ENCODE measurements at places on chromosomes 12 and 14.

- DNase-seq, result no peak
Observed at GRCh38 chr14:32022938-32023466, 54.1 kb upstream of the ARHGAP5 start.

DNA sequence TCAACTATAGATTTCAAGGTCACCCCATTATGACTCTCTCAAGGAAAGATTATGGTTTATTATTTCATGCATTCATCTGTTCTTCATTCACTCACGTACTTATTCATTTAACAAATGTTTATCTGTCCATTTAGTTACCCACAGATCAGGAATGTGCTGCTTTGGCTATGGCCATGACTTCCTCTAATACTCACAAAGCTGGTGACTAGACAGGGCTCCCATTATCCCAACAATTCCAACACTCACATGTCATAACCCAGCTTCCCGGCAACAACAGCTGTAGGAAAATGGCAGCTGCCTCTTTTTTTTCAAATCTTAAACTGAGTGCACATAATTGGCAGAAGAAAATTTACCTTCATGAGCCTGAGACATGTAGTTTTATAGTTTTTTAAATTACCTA is 190.8 kb upstream of the CCDC196 start:
- no peak for DNase-seq

DNA sequence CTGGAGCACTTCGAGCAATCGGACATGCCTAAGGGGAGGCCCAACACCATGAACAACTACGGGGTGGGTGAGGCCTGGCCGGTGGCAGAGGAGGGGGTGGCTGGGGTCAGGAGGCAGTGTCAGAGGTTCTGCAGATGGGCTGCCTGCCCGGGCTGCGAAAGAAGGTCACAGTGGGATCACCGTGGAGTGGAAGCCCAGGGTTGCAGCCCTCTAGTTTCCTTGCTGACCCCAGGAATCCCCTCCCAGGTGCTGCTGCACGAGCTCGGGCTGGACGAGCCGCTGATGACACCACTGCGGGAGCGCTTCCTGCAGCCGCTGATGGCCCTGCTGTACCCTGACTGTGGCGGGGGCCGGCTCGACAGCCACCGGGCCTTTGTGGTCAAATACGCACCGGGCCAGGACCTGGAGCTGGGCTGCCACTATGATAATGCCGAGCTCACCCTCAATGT is 1.9 kb upstream of the ARL6IP4 start:
- DNase-seq, result no peak

DNA sequence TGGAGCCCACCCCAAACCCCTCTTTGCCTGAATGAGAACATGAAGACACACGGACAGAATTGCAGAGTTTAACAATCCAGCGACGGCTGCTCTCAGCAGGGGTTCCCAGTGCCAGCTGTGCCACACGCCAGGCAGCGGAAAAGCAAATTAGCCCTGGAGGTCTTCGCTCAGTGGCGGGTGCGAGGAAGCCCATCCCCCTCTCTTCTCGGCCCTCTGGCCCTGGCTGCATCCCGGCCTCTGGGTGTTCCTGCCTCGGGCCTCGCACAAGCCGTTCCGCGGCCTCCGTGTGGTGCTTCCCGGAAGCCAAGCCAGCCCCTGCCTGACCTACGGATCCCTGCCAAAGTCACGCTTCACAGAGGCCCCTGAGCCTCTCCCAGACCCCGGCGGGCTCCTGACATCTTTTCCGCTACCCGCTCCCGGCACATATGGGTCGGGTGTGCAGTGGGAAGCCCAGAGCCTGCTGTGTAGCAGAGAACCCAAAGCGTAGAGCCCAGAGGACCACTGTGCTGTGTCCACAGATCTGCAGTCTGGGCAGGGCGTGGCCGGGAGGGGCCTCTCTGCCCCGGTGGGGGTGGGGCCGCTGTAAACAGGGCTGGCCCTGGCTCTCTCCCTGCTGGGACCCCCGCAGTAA is 70.7 kb upstream of the GALNT9 start:
- no peak for DNase-seq

DNA sequence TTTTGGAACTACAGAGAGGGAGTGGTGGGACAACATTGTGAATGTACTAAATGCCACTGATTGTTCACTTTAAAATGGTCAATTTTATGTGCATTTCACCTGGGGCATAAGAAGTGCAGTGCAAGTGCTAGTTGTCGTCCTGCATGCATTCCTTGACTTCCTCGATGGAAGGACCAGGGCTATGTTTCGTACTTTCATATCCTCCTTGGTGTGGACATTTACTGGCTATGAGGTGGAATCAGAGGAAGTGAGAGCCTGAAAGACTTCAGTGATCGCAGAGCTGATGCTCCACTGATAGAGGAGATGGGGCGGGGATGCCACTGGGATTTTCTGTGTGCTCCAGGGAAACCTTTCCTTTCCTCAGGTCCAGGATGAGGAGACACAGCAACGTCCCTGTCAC is 54.1 kb upstream of the DDX11 start:
- DNase-seq, result no peak

DNA sequence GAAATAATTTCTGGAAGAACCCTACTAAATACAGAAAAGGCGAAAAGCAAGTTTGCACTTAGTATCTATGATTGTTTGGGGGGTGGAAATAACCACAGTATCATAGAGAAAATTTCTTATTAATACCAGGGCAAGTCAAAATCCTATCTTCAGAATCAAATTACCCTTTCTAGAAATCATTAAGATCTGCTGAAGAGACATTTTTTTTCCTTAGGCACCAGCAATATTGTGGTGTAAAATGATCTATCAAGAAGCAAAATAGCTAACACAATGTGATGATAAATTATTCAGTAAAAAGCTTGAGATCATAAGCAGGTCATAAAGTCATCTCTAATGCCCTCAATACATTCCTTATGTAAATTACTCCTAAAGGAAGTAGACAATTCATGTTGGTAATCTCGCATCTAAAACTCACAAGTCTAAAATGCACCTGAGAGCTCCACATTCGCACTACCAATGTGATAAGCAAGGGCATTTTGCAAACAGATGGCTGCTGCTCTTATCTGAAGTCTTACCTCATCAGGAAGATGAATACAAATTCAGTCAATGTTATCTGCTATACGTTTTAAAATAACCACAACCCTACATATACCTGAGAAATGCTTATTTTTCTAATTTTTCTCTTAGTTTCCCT is 14.6 kb downstream of the HEATR5A start:
- DNase-seq, result no peak

- no peak for DNase-seq
Observed at GRCh38 chr12:22230280-22230794, 104.2 kb downstream of the ST8SIA1 start.

- DNase-seq, result no peak
Observed at GRCh38 chr14:28012629-28013415, 753.8 kb upstream of the FOXG1 start.

DNA sequence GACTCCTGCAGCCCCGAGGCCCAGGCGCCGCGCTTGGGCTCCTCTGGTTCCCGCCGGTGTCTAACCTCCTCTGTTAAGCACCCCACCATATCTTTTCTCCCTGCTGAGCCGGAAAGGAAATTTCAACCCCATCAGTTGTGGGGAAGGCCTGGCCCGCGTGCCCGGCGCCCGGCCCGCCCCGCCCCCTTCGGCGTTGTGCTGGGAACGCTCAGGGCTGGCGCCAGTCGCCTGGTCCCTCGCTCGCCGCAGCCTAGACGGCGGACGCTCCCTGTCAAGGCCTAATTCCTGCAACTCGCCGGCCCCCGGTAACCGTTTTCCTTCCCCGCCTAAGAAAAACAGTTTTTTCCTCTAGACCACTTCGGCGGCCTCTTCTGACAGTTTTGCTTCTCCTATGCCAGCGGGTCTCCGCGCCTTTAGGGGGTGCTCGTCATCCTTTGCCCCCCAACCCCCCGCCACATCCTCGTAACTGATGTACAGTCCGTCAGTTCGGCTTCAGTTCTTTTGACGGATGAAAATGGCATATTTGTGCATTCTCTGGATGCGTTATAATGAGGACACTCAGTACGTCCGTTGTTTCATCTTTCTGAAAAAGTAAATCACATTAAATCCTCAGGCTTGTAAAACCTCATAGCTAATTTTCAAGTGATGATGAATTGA is 506 bp upstream of the NAP1L1 start:
- peak; percentile 93 for DNase-seq

DNA sequence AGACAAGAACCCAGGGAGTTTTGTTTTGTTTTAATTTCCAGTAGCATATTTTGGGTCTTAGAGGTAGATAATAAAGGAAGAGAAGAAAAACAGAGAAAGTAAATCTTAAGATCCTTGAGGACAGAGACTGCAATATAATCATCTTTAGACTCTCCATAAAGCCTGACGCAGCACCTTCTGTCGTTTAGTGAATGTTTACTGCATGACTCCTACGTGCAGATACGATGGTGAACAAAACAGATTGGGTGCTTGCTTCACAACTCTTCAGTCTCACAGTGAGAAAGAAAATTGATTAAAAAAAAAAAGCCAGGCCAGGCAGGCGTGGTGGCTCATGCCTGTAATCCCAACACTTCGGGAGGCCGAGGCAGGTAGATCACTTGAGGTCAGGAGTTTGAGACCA is 86.9 kb downstream of the STON2 start:
- no peak for DNase-seq

GRCh38 chr12:75558287-75558686 is 46.9 kb upstream of the KRR1 start:
- no peak for DNase-seq

DNA sequence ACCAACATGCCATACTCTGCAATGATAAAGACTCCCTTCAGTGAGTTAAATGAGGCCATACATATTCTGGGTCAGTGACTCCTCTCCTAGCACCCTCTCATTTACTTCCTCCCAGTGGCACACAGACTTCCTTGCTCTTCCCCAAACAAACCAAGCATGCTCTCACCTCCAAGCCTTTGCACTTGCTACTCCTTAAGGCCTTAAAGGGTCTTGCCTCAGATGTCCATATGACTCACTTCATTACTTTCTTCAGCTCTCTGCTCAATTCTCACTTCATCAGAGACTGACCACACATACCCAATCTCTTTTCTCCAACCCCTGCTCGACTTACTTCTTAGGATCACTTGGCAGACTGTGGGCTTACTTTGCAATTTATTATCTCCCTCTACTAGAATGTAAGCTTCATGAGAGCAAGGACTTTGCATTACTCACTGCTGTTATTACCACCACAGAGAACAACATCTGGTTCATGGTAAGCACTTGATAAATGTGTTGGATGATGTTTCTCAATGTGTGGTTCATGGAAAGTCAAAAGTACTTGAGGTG is 22.8 kb downstream of the DDX24 start:
- DNase-seq, result no peak
